Natural killer cell (primary cell): ENCODE measurements at places on chromosomes 5 and 9. TPM values are rescaled to one million over a fixed set of nuclear protein-coding genes. Genes with fewer than 3 reads are reported as not detected.

- no peaks in the 10 kb centered on the region for H3K4me1 ChIP-seq
- H3K36me3 ChIP-seq = no peaks in the 10 kb centered on the region
- no peak overlapping the region for H3K4me3 ChIP-seq
- no peaks in the 10 kb centered on the region for H3K27me3 ChIP-seq
- no peak overlapping the region for H3K27ac ChIP-seq
Measured at GRCh38 chr5:107687937-107688336, 17.2 kb upstream of the EFNA5 start.

PCDHB7 gene
- total RNA-seq = not detected

ZFP2 gene
- 0.61 TPM for total RNA-seq

DNA sequence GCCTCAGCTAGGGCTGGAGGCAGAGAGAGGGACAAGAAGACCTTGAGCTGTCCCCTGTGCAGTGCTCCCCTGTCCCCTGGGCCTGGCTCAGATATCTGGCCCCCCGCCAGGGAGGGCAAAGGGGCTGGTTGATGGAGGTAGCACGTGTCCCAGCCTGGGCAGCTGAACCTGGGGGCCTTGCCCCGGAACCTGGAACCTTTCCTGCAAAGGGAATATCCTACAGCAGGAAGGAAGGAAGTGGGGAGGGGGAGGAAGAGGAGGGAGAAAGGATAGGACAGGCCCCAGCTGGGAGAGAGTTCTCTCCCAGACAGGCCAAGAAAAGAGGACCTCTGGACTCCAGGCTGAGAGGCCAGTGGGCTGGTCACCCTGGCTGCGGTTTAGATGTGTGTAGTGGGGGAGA, 27.6 kb upstream of the PSD2 start:
- H3K36me3 ChIP-seq = no peaks in the 10 kb centered on the region
- H3K27me3 ChIP-seq = peaks cover 10% of the 10 kb centered on the region
- DNase-seq = no peak
- no peak overlapping the region for H3K4me3 ChIP-seq
- H3K27ac ChIP-seq = no peak overlapping the region

DNA sequence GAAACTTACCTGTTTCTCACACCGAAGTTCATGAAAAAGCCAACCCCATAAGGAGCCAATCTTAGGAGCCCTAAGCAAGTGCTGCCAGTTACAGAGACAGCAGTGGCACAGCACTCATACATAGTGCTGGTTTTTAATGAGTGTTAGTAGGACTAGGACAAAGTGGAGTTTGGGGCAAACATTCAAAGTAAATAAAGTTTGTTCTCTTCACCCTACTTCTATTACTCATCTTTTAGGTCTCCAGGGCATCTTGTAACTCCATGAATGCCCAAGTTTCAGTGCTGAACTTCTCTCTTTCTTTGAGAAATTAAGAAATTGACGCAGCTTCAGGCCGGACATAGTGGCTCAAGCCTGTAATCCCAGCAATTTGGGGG, 584.7 kb downstream of the EBF1 start:
- H3K4me3 ChIP-seq = no peak overlapping the region
- no peak overlapping the region for H3K27ac ChIP-seq
- H3K4me1 ChIP-seq = no peaks in the 10 kb centered on the region
- no peak for DNase-seq
